CD4-positive, alpha-beta memory T cell (primary cell): ENCODE measurements at places on chromosomes 1 and 21. TPM values are rescaled to one million over a fixed set of nuclear protein-coding genes. Genes with fewer than 3 reads are reported as not detected.

The SMYD2 gene
- total RNA-seq: 41.4 TPM

GRCh38 chr1:152440635-152441471, 26.8 kb upstream of the CRNN start:
- DNase-seq: peak; percentile 76

- no peak for DNase-seq
Measured at GRCh38 chr1:27087371-27088220, 67.3 kb downstream of the SLC9A1 start.

The CMPK1 gene
- total RNA-seq: 153 TPM
